Heart right ventricle (tissue), 16 donors: ENCODE measurements at places on chromosomes 13 and 19. TPM values are rescaled to one million over a fixed set of nuclear protein-coding genes. Genes with fewer than 3 reads are reported as not detected.

Gene MYO1F
- total RNA-seq: 6.2 TPM

Gene CFAP97D2
- total RNA-seq: not detected

DNA sequence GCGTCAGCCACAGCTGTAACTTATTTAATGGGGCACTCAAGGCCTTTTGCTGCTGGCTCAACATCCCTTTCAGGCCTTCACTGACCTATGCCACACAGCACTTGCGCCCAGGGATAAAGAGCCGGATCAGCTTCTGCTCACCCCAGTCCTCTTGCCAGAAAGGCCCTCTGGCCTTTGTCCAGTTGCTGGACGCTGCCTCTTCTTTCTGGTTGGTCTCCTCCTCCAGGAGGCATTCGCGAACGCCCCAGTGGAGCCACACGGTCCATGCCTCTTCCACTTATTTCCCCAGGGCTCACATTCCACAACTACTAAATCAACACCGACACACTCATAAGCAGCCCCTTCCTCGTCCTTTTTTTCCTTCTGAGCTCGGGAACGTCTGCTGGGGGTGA is 3.7 kb upstream of the ZNF329 start:
- H3K27ac ChIP-seq: peak overlapping the region; percentile 96
- peak overlapping the region; percentile 100 for H3K4me3 ChIP-seq
- peaks cover 45% of the 10 kb centered on the region for H3K4me1 ChIP-seq
- H3K27me3 ChIP-seq: no peaks in the 10 kb centered on the region

- no peak overlapping the region for H3K4me3 ChIP-seq
- H3K36me3 ChIP-seq: no peaks in the 10 kb centered on the region
- no peak for DNase-seq
- H3K27ac ChIP-seq: no peak overlapping the region
Measured at GRCh38 chr19:8054169-8054568, 1.6 kb downstream of the CCL25 start.

- no peaks in the 10 kb centered on the region for H3K4me1 ChIP-seq
- H3K27me3 ChIP-seq: peaks cover 62% of the 10 kb centered on the region
- no peaks in the 10 kb centered on the region for H3K36me3 ChIP-seq
Measured at GRCh38 chr19:41707502-41707812, 969 bp upstream of the CEACAM5 start.

DNA sequence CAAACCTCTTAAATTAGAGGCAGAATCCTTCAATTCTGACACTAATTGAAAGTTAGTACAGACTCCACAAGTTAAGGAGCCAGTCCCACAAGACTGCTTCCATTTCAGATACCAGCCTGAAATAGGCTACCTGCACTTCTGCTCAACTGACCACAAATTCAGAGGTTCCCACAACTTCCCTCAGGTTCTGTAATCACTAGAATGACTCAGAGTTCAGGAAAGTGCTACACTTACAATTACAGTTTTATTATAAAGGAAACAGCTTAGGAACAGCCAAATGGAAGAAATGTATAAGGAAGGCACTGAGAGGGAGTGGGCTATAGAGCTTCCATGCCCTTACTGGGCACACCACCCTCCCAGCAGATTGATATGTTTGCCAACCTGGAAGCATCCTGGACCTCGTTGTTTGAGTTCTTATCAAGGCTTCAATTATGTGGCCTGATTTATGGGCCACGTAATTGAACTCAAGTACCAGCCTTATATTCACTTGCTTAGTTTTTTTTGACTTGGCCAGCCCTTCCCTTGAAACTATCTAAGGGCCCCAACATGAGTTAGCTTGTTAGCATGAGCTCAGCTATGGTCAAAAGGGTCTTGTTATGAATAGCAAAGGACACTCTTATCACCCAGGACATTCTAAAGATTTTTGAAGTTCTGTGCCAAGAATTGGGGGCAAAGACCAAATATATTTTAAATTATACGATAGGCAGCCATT is 25.9 kb downstream of the NBEA start:
- H3K27me3 ChIP-seq: no peaks in the 10 kb centered on the region
- H3K27ac ChIP-seq: no peak overlapping the region
- H3K4me3 ChIP-seq: no peak overlapping the region
- H3K36me3 ChIP-seq: no peaks in the 10 kb centered on the region
